ENCODE measurements at places on chromosomes 1 and 21.

DNA sequence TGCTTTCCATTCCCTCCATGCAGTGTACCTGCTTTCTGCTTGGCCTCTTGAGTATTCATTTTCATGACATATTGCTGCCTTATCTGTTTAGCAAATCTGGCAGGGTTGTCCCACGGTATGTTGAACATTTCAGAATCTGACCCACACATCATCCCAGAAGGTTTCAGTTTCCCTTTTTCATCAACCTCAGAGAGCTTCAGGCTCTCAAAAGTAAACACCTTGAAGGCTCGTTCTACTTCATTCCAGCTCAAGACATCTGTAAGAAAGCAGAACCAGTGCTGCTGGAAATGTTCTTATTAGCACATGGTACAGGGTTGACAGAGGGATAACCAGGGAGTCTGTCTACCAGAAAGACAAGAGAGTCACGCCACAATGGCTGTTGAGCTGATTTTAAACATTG is 103.6 kb downstream of the SPAG17 start:
- DNase-seq = no peak

DNA sequence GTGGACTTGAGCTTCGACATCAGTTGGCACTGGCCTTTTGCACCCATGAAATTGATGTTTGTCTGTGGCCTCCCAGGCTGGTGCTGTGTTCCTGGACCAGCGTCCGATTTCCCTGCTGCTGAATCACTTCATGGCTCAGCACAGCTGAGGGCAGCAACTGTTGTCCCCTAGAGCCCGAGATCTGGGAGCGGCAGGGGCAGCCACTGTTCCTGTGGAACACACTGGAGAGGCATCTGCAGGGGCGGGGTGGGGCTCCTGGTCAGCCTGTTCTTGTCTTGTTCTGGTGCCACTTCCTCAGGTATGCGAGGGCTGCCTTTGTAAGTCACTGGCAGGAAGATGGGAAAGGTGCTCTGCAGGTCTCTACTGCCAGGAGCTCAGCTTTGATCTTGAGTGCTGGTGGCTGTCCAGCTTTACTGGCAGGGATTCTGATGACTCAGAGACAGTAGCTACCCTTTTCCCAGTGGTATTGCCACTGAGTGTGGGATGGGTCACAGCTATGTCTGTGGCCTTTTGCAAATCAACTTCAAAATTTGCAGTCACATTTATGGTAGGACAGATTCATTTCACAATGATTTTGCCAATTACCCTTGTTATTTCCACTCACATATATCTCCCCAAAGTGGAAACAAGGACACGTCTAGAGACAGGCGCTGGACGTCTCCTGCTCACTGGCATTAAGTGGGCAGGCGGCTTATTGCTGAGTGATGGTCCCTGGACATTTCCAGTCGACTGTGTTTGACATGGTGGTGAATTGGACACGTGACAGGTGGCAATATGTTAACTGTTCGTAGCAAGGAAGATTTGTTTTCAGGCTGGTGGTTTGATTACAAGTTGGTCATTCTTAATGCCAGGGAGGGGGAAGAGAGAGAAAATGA is 15.3 kb downstream of the AGPAT3 start:
- peak; percentile 60 for DNase-seq

- no peak for DNase-seq
Observed at GRCh38 chr1:70355920-70356319, 1.4 kb upstream of the ANKRD13C start.

GRCh38 chr21:40512590-40512989 is 334.4 kb downstream of the DSCAM start:
- no peak for DNase-seq

Measured in AG20443 (cell line).